ENCODE measurements at places on chromosomes 5 and 9. TPM values are rescaled to one million over a fixed set of nuclear protein-coding genes. Genes with fewer than 3 reads are reported as not detected.

DNA sequence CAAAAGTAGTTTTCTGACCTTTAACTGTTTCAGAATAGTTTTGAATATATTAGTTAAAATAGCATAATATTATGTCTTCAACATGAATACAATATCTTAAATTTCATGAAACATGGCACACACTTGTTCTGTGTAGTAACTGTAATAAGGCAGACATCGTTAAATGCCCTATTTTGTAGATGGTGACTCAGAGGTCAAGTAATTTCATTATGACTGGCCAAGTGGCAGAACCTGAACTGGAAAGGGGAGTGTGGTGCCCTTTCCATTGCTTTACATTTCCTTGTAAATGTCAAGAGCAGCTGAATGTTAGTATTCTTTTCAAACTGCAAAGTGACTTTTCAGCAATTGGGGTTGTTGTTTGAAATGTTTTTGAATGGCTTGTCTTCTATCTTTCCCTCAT lies 201.2 kb upstream of the CDKN2B start:
- no peak overlapping the region for H3K4me3 ChIP-seq
- no peak for DNase-seq
- no peaks in the 10 kb centered on the region for H3K27me3 ChIP-seq
- no peaks in the 10 kb centered on the region for H3K36me3 ChIP-seq
- no peaks in the 10 kb centered on the region for H3K4me1 ChIP-seq

- H3K27me3 ChIP-seq = no peaks in the 10 kb centered on the region
- H3K4me1 ChIP-seq = no peaks in the 10 kb centered on the region
- no peak overlapping the region for H3K4me3 ChIP-seq
- no peak overlapping the region for H3K27ac ChIP-seq
Measured at GRCh38 chr9:88251903-88252302, 113.6 kb upstream of the SPATA31C2 start.

DNA sequence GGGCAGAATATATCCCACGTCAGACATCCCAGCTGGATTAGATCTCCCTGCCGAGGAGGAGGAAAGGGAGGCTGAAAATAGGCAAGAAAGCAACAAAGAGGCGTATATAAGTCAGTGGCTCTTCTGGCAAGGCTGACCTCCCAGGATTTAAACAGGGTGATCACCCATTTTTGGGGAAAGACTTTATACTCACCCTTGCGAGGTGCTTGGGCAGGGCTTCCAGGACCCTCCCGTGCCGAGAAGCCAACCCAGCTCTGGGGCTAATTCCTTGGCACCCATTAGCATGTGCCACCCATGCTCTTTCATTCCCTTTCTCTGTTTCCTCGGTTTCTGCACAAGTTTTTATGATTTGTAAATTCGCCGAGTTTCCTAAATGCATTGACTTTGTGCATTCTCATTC lies 230.2 kb upstream of the IRX2 start:
- H3K4me3 ChIP-seq = no peak overlapping the region
- no peaks in the 10 kb centered on the region for H3K36me3 ChIP-seq
- no peak for DNase-seq
- no peak overlapping the region for H3K27ac ChIP-seq

DNA sequence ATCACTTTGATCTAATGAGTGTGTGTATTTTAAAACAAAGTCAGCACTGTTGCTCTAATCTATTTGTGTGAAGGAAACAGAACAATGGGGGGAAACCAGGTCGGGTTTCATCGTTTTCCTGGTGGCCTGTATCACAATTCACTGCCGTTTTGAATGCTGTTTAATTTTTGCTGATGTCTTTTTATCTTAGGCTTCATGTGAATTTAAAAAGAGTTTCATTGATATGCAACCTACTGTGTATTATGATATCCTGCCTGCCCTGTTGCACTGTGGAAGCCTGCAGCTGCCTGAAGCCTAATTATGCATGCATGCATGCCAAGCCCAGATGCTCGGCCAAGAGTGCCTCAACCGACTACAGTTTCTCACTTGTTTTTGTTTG lies 307.5 kb downstream of the ZNF608 start:
- no peaks in the 10 kb centered on the region for H3K4me1 ChIP-seq
- no peak overlapping the region for H3K4me3 ChIP-seq
- no peaks in the 10 kb centered on the region for H3K27me3 ChIP-seq
- H3K36me3 ChIP-seq = no peaks in the 10 kb centered on the region
- DNase-seq = no peak

DNA sequence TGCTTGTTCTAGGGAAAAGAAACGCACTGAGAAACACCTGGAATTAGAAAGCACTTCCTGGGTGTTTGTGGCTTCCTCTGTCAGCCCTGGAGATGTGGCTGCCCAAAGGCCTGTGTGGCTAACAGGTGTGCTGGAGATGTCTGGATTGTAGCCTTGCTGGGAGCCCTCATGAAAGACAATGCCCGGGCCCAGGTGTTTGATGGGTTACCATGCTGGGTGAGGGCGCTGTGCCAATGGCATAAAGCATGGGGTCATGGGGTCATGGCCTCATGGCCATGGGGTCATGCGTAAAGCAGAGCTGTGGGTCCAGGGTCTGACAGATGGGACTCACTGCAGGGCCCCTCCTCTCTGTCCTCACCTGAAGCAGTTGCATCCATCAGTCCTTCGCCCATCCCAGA lies 21.6 kb downstream of the ANKRD33B start:
- H3K27ac ChIP-seq = no peak overlapping the region
- H3K36me3 ChIP-seq = no peaks in the 10 kb centered on the region
- no peaks in the 10 kb centered on the region for H3K27me3 ChIP-seq
- DNase-seq = no peak
- no peaks in the 10 kb centered on the region for H3K4me1 ChIP-seq
- H3K4me3 ChIP-seq = no peak overlapping the region

DNA sequence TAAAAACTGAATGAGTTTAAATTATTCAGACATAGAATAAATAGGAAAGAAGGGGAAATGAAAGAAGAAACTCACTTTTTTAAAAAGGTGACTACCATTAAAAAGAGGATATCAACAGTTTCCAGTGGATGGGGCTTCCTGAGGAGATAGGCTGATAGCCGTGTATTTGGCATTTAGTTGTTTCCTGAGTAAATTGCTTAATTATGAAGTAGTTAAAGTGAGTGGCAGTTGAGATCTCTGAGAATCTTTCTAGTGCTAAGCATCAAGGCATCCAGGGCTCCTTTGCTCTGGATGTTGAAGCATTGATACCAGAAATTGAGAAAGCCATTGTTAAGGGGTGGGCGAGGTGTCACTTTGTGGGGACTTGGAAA lies 2.7 kb downstream of the TNFAIP8 start:
- H3K36me3 ChIP-seq = no peaks in the 10 kb centered on the region
- no peak overlapping the region for H3K27ac ChIP-seq
- no peak for DNase-seq
- H3K4me1 ChIP-seq = peaks cover 2% of the 10 kb centered on the region

The FIBCD1 gene
- not detected for polyA plus RNA-seq

The ALDH7A1 gene
- polyA plus RNA-seq = 93.6 TPM

GRCh38 chr9:68832861-68833518 lies 128.0 kb downstream of the PIP5K1B start:
- H3K4me1 ChIP-seq = no peaks in the 10 kb centered on the region
- H3K27ac ChIP-seq = no peak overlapping the region
- no peaks in the 10 kb centered on the region for H3K27me3 ChIP-seq
- H3K36me3 ChIP-seq = no peaks in the 10 kb centered on the region

The SPATA31D4 gene
- not detected for polyA plus RNA-seq

DNA sequence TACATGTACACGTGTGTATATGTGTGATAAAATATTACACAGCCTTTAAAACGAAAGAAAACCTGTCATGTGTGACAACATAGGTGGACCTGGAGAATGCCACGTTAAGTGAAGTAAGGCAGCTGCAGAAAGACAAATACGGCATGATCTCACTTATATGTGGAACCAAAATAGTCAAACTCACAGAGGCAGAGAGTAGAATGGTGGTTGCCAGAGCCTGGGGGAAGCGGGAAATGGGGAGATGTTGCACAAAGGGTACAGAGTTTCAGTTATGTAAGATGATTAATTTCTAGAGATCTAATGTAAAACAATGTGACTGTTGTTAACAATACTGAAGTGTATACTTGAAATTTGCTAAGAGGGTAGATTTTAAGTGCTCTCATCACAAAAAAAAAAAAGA lies 34.8 kb downstream of the ADAMTS12 start:
- H3K4me1 ChIP-seq = peaks cover 14% of the 10 kb centered on the region
- no peak overlapping the region for H3K27ac ChIP-seq
- H3K27me3 ChIP-seq = no peaks in the 10 kb centered on the region
- no peaks in the 10 kb centered on the region for H3K36me3 ChIP-seq
- DNase-seq = no peak

The PCDHGA8 gene
- 0.37 TPM for polyA plus RNA-seq

The GPR151 gene
- not detected for polyA plus RNA-seq

GRCh38 chr9:113741886-113742854 lies 133.9 kb upstream of the ZNF618 start:
- H3K36me3 ChIP-seq = no peaks in the 10 kb centered on the region
- no peak overlapping the region for H3K4me3 ChIP-seq
- no peak for DNase-seq
- H3K4me1 ChIP-seq = no peaks in the 10 kb centered on the region
- H3K27ac ChIP-seq = no peak overlapping the region
- no peaks in the 10 kb centered on the region for H3K27me3 ChIP-seq

GRCh38 chr9:77131399-77131798 lies 45.9 kb upstream of the VPS13A start:
- no peaks in the 10 kb centered on the region for H3K36me3 ChIP-seq
- no peaks in the 10 kb centered on the region for H3K4me1 ChIP-seq
- no peak overlapping the region for H3K27ac ChIP-seq
- DNase-seq = no peak

The GPX3 gene
- polyA plus RNA-seq = 635 TPM

The UBLCP1 gene
- polyA plus RNA-seq = 15.0 TPM

GRCh38 chr5:161778796-161779195 lies 69.1 kb upstream of the GABRA1 start:
- no peaks in the 10 kb centered on the region for H3K36me3 ChIP-seq
- H3K4me3 ChIP-seq = no peak overlapping the region
- no peaks in the 10 kb centered on the region for H3K27me3 ChIP-seq

- no peaks in the 10 kb centered on the region for H3K27me3 ChIP-seq
- no peak for DNase-seq
- no peak overlapping the region for H3K27ac ChIP-seq
- no peak overlapping the region for H3K4me3 ChIP-seq
- no peaks in the 10 kb centered on the region for H3K36me3 ChIP-seq
- H3K4me1 ChIP-seq = peaks cover 1% of the 10 kb centered on the region
Measured at GRCh38 chr5:107340631-107341030, 330.1 kb downstream of the EFNA5 start.

GRCh38 chr9:90420768-90421513 lies 221.7 kb downstream of the DIRAS2 start:
- no peak overlapping the region for H3K27ac ChIP-seq
- no peaks in the 10 kb centered on the region for H3K36me3 ChIP-seq
- H3K4me1 ChIP-seq = no peaks in the 10 kb centered on the region

GRCh38 chr9:68762570-68762969 lies 57.5 kb downstream of the PIP5K1B start:
- no peak overlapping the region for H3K27ac ChIP-seq
- H3K4me3 ChIP-seq = no peak overlapping the region
- no peak for DNase-seq
- no peaks in the 10 kb centered on the region for H3K27me3 ChIP-seq
- no peaks in the 10 kb centered on the region for H3K4me1 ChIP-seq

The PIP5KL1 gene
- 0.10 TPM for polyA plus RNA-seq

DNA sequence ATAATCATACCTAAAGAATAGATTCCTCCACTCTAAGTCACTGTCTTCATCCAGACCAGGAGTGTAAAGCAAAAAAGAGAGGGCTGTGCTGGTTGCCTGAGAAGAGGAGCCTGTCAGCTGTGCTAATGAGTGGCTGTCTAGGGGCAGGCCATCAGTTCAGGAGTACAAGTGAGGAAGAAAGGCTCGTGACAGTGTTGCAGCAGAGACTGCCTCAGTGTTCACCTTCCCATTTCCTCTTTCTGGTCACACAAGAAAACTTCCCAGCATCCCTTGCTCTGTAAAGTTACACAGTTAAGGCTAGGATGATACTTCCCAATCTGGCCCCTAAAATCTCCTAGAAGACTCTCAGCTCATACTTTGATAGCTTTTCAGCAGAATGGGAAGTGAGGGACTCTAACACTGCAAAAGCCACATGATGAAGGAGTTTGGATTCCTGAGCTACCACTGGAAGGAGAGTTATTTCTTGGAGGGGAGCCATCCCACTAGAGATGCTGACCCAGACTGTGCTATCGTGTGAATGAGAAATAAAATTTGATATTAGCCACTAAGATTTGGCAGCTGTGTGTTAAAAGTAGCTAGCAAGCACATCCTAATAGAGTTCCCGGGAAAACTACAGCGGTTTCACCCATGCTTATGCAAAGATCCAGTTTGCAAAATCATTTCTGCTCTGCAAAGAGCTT lies 67.1 kb downstream of the ADAMTS12 start:
- no peak for DNase-seq
- H3K27ac ChIP-seq = no peak overlapping the region
- no peaks in the 10 kb centered on the region for H3K27me3 ChIP-seq
- peaks cover 4% of the 10 kb centered on the region for H3K4me1 ChIP-seq
- H3K4me3 ChIP-seq = no peak overlapping the region
